ENCODE measurements at places on chromosomes 6 and 20.

GRCh38 chr6:21808045-21808470, 214.5 kb downstream of the SOX4 start:
- DNase-seq, result no peak

DNA sequence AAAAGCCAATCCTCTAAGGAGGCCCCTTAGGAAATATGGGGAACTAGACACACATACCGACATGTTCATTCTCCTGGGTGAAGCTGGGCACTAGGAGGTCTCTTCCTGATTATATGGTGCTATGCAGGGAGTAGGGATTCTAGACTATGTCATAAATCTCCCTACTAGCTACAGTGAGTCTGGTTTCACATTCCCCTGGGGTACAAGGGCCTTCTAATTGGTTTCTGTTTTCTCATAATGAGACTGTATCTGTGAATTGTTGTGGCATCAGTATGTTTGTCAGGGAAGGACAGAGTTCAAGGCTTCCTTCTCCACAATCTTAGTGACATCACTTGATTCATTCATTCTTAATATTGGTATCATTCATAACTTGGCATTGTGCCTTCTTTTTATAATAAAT, 103.5 kb downstream of the TINAG start:
- DNase-seq, result no peak

- no peak for DNase-seq
Observed at GRCh38 chr20:21643417-21643816, 62.0 kb upstream of the PAX1 start.

- DNase-seq, result no peak
Observed at GRCh38 chr6:159989492-159990480, 20.9 kb downstream of the IGF2R start.

DNA sequence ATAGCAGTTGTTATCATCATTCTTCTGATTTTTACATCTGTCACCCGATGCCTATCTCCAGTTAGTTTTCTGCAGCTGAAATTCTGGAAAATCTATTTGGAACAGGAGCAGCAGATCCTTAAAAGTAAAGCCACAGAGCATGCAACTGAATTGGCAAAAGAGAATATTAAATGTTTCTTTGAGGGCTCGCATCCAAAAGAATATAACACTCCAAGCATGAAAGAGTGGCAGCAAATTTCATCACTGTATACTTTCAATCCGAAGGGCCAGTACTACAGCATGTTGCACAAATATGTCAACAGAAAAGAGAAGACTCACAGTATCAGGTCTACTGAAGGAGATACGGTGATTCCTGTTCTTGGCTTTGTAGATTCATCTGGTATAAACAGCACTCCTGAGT, 2.1 kb downstream of the CALHM6 start:
- DNase-seq, result no peak

DNA sequence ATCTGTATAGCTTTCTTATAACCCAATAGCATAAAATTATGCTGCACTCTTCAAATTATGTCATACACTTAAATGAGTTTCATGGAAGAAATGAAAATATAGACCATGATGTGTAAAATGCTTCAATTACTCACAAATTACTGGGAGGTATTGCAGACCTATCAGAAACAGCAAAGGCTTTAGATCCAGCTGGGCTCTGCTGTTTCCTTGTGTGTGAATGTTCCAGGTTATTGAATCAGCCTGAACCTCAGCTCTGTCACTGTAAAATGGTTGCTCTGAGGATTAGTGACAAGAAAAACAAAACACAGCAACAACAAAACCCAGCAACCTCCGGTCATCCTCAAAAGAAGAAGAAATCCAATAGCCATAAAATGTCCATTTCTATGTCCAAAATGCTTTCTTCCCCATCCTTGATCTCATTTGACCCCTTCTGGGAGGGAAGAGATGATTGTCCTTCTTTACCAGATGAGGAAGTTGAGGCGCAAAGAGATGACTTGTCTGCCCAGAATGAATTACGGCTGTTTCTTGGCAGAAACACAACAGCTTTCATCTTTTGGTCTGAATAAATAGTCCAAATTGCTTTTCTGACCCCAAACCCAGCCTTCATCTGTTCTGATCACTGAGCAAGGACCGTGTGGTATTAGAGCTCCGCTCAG, 42.2 kb upstream of the TGM6 start:
- no peak for DNase-seq

GRCh38 chr6:27111743-27112142, 135.8 kb upstream of the PRSS16 start:
- no peak for DNase-seq

Data from substantia nigra (tissue), 51 donors.